ENCODE measurements at places on chromosomes 2 and 18. TPM values are rescaled to one million over a fixed set of nuclear protein-coding genes. Genes with fewer than 3 reads are reported as not detected.

DNA sequence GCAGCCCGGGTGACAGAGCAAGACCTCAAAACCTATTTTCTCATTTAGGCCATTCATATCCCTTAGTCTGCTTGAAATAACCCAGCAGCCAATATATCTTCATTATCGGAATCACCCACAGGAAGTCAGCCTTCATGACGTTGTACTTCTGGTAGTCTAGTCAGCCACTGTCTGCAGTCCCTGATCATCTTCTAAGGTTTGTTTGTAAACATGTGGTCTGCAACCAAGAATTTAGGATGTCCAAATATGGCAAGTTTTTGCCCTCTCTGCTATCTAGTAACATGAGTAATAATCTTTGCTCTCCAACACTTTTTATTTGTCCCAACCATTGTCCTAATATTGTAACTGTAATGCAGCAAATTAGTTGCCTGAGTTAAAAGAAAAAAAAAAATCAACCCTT is 92.5 kb downstream of the PRPF40A start:
- no peak for DNase-seq

- DNase-seq, result no peak
Measured at GRCh38 chr18:28095041-28095440, 81.9 kb downstream of the CDH2 start.

PELI1 gene
- 9.0 TPM for total RNA-seq

- DNase-seq, result no peak
Measured at GRCh38 chr2:222972420-222972819, 79.6 kb upstream of the KCNE4 start.

DNA sequence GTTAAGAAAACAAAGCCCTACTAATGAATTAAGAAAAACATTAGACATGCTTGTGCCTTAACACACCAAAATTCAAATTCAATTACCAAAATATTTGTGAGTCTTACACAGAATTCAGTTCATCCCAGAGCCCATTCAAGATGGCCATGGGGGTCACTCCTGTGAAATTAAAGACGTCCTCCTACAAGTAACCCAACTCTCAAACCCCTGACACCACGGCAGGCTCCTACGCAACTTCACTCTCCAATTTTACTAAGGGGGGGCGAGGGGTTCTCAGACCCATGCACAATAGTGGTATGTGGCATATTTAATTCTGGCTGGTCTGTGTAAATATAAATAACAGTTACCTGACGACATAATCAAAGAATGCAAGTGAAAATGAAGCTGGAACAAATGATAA is 5.0 kb downstream of the ZNF516 start:
- DNase-seq, result no peak

C2orf92 gene
- total RNA-seq, result 4.6 TPM

CLEC4F gene
- 0.13 TPM for total RNA-seq

DNA sequence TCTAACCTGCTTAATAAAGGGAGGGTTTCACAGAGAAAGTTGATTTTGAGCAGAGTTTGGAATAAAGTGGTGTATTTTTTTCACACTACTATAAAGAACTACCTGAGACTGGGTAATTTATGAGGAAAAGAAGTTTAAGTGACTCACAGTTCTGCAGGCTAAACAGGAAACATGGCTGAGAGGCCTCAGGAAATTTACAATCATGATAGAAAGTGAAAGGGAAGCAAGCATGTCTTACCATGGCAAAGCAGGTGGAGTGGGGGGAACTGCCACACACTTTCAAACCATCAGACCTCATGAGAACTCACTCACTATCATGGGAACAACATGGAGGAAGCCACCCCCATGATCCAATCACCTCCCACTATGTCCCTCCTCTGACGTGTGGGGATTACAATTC is 546.7 kb downstream of the EPHA4 start:
- no peak for DNase-seq

GRCh38 chr2:25245141-25245540 is 76.8 kb upstream of the POMC start:
- no peak for DNase-seq

WNT6 gene
- total RNA-seq, result 0.46 TPM

GRCh38 chr18:59123588-59124369 is 15.9 kb upstream of the SEC11C start:
- DNase-seq, result no peak
